IMR-90 (cell line): ENCODE measurements at places on chromosomes 5 and 9. TPM values are rescaled to one million over a fixed set of nuclear protein-coding genes. Genes with fewer than 3 reads are reported as not detected.

DNA sequence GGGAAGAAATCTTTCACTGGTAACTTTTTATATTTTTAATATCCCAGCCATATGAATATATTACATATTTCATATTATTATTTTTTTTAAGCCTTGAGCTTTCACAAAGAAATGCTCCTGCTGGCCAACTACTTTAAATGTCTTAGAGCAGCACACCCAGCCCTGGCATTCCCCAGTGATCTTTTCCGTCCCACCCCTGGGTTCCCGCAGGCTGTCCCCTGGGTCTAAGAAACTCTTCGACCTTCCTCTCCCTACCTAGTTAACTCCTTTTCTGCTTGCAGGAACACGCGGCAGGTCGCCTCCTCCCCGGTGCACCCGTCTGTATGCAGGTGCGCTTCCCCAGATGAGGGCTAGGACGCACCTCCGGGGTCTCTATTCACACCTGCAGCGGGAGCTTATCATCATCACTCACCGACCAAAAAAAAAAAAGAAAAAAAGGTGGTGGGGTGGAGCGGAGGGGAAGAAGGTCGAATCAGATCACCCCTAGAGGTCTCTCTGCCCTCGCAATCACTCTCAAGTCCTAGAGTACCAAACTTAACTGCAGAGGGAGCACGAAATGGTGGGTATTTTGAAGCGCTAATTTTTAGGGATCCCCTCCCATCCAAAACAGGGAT, 696 bp downstream of the ZFP62 start:
- no peak for DNase-seq

GRCh38 chr5:114362977-114363761, 1.3 kb downstream of the KCNN2 start:
- peak; percentile 37 for DNase-seq

- peak; percentile 26 for DNase-seq
Observed at GRCh38 chr5:169814522-169814921, 165.8 kb downstream of the INSYN2B start.

GRCh38 chr5:73917433-73917832, 291.4 kb downstream of the ARHGEF28 start:
- DNase-seq = no peak

The FBXW2 gene
- total RNA-seq = 27.1 and 35.6 TPM in 2 replicates

The TMEFF1 gene
- total RNA-seq = 0.90 and 1.9 TPM in 2 replicates

DNA sequence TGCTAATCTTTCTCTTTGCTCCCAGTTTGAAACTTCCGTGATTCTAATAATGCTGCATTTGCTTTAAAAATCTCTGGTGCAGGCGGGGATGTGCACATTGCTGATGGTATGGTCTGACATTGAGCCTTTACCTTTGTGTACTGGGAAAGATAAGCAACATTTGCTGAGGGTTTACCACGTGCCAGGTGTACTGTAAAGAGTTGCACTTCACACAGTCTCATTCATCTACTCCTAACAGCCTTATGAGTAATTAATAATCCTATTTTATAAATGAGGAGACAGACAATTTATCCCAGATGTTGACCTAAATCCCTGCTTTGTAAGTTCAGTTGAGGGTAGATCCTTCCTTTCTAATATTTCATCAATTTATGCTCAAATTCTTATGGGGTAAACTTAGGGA, 726 bp upstream of the ADGRV1 start:
- DNase-seq = no peak

DNA sequence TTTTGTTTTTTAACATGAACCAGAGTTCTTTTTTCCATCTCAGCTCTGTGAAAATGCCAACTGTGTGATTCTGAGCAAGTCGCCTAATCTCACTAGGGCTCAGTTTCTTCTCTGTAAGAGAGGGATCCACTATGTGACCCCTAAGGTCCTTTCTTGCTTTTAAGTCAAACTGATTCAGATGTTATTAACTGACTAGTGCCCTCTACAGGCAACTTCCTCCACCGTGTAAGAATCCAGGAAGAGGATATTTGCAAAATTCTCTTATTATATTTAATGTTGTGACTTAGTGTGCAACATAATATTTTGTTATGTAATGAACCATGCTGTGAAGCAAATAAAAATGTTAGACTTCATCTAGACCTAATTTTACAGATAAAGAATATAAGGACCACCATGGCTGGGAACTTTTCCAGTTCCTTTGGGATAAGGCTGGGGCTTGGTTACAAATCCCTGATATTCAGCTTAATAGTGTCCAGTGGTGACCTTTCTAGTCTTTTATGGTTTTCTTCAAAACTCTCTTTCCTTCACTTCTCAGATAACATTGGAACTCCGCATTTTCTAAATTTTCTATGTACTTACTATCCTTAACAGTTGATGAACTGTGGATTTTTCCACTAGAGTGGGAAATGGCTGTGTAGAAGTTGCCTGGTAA, 244.7 kb downstream of the PIK3R1 start:
- DNase-seq = peak; percentile 70

- no peak for DNase-seq
Observed at GRCh38 chr5:174454464-174454863, 269.9 kb upstream of the MSX2 start.

GRCh38 chr5:174355208-174355612, 309.7 kb downstream of the NSG2 start:
- peak; percentile 66 for DNase-seq

DNA sequence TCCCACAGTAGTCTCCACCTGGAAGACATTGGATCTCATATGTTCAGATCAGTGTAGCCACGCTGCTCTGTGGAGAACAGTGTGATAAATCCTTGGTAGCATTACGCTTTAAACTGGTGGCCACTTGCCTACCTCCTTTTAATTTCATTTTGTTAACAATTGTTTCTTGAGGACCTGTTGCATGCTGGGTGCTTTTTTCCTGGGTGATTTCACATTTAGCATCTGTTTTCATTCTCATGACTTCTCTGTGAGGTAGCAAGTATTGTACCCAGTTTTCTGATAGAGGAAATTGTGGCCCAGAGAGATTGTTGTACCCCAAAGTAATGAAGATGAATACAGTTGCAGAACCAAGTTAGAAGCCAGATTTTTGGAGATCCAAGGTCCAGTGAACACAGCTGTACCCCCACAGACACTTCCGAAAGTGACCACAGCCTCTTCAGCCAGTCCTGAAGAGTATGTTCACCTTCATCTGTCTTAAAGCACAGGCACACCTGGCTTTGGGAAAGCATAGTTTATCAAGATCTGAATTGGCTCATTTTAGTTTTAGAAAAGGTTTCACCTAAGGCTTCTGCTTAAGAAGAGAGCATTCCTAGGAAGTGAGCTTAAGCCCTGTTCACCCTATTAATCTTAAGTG, 75.2 kb downstream of the F2RL2 start:
- DNase-seq = no peak

DNA sequence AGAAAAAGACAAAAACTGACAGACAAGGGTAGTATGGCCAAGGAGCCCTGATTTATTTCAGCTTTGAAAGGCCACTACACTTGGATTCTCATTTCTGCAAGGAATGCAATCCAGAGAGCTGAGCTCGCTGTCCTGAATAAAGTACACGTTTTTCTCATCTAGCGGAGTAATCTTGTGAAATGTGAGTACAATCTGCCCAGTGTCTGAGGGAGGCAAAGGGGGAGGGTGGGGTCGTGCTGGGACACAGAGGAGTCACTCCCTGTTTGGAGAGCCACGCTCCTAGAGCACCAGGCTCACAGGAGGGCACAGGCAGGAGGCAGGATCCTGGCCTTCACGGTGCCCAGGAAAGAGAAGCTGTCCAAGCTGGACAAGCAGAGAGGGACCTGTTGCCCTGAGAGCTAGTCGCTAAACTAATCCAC, 51.0 kb upstream of the IFNK start:
- DNase-seq = no peak

The PRLR gene
- 0.54 and 0.56 TPM in 2 replicates for total RNA-seq

GRCh38 chr5:130243641-130244040, 339.4 kb downstream of the CHSY3 start:
- DNase-seq = no peak

DNA sequence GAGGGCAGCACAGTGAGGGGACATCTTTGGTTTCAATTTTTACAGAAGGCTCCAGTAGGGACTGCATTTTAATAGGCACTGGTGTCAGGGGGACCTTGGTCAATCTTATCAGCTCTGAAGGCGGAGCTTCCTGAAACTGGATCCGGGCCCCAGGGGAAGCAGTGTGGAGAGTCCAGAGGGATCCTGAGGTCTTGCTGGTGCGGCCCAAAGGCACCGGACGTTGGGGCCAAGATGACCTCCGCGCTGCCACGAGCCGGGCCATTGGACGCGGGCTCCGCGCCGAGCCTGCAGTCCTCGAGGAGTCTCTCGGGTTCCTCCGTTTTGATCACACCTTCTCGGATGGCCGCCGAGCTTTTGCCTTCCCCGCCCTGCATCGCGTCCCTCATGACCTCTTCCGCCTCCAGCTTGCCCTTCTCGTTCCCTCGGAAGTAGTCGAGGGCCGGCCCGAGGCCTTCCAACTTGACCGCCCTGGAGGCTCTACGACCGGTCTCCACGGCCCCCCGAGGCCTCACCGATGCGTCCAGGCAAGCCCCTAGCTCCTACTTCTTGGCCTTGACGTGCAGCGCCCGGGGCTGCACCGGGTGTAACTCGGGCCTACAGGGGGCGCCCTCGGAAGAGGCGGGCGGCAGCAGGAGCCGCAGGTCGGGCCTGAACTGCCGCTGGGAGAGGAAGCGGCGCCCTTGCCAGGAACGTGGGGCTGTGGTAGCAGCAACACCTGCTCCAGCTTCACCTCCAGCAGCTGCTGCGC, 18.8 kb downstream of the C5orf52 start:
- no peak for DNase-seq

DNA sequence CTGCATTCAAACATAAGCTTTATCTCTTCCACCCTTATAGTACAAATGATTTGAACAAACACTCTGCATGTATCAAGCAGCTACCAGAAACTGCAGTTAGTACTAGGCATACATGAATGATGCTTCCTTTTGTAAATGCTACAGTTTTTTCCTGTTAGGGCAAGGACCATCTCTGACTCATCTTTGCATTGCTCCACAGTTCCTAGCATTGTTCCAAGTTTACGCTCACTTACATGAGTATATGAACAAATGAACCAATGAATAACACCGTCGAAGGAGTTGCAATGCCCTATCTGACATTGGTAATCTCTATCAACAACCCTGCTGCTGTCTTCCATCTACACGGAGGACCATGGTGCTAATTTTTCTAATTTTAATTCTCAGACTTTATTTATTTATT, 2.1 kb upstream of the ALDH7A1 start:
- DNase-seq = peak; percentile 91

- no peak for DNase-seq
Observed at GRCh38 chr5:152676196-152676595, 271.1 kb upstream of the NMUR2 start.

- no peak for DNase-seq
Observed at GRCh38 chr9:21904776-21905175, 89.4 kb downstream of the CDKN2A start.

DNA sequence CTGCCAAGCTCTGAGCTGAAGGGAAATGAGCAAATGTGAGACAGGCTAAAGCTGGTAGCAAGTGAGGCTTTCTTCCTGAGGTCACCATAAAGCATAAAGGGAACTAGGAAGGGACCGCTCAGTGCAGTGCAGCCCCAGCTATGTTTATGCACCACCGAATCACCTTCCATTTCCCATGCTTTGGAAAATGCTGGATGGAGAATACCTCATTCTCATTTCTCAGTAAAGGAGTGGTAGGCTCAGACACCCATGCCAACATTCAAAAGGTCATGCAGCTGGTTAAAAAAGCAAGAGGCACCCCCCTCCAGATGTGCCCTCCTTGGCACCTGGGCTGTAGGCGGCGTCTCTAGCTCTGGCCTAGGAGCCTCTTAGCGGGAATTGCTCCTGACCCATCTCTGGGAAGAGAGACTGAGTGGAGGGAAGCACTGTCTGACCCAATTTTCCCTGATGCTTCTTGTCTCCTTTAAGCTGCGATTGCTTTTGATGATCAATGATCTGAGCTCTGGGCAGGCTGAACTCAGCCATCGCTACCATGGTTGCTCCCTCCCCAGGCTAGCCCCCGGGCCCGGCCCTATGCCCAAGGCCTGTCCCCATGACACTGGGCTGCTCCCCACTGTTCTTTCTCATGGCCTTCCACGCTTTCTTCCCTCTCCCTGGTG, 58.7 kb downstream of the ZNF354C start:
- no peak for DNase-seq

- peak; percentile 82 for DNase-seq
Observed at GRCh38 chr5:88298425-88298824, 29.8 kb upstream of the TMEM161B start.

The SH3TC2 gene
- total RNA-seq = 7.8 and 7.9 TPM in 2 replicates

The CSF1R gene
- total RNA-seq = under 0.01 and 0.36 TPM in 2 replicates

DNA sequence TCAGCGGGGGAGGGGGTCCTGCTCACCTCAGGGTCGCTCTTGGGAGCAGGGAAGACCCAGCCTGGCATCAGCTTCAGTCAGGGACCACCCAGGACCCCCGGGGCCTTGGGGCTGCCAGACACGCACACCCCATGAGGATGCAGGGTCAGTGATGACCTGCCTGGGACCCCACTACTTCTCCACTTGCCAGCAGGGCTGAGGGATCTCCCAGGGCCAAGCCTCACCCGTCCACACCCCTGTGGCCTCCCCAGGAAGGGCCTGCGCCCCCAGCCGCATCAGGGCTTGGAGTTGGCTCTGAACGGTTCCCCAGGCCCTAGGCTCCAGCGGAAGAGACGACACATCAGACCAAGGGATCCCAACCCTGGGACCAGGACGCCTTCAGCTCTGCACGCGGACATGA, 33.7 kb downstream of the SLC12A7 start:
- DNase-seq = no peak

- DNase-seq = peak; percentile 47
Observed at GRCh38 chr5:11182441-11183080, 421.5 kb upstream of the DAP start.

DNA sequence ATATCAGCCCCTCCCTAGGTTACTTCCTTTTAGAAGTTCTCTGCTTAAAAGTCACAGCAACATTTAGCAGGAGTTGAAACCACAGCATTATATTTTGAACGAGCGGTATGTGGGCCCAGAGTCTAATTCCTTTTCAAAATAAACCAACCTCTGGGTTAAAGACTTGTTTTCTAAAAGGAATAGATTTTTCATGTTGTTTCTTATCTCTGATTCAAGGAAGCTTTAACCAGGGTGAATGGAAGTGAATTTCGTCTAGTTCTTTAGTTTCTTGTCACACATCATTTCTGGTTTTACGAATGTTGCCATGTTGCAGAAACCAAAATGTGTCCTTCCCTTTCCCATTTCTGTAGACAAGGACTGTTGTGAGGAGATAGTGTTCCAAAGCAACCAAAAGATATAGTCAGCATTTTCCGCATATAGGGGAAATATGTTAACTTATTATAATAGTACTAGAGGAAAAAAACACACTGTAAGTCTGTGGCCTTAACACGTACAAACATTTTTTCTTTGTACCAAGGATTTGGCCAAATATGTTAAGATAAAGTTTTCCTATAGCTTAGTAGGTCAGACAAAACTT, 142.4 kb downstream of the PCSK5 start:
- DNase-seq = no peak

DNA sequence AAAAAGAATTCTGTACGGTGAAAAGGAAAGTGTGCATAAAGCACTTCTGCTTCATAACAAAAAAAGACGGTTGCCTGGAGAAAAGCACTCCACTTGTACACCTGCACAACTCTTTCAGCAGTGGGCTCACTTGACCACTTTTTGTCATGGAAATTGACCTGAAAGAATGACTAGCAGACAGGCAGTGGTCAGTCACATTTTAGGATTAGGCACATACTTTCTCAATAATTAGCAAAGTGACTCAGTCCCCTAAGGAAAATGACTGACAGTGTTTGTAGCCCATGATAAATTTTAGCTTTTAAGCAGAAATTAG, 169.3 kb downstream of the FANCC start:
- DNase-seq = no peak
